ENCODE measurements at places on chromosomes 4 and X. TPM values are rescaled to one million over a fixed set of nuclear protein-coding genes. Genes with fewer than 3 reads are reported as not detected.

GRCh38 chr4:5759236-5760075, 48.5 kb downstream of the EVC start:
- DNase-seq: no peak

DNA sequence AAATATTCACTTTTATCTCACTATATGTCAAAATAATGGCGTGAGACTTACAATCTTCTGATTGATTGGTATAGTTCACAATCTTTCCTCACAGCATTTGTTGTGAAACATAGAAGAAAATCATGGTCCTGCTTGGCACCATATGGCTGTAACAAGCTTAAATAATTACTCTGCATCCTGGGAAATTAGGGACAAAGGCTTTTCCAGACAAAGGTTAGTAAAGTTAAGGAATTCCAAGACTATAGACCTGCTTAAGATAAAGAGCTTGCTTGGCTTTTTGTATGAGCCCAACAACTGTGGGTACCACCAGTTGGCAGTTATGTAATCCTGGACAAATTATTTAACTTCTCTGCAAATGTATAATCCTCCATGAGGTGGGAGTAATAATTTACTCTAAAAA, 3.4 kb upstream of the PCDH18 start:
- no peak for DNase-seq

GRCh38 chr4:123478859-123479345, 82.3 kb downstream of the SPRY1 start:
- DNase-seq: no peak

DNA sequence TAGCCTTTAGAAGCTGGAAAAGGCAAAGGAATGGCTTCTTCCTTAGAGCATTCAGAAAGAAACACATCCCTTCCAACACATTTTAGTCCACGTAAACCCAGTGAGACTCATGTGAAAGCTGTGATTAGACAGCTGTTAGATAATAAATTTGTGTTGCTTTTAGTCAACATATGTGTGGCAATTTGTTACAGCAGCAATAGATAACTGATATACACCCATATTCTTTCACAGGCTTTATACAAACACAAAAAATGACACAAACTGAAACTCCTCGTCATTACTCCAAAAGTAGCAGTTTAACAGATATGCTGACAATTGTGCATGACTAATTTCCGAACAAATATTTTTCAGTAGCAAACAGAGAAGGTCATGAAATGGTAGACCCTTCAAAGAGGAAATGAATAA, 65.3 kb downstream of the ANTXR2 start:
- no peak for DNase-seq

- peak; percentile 43 for DNase-seq
These were observed 4.9 kb upstream of the TXK start for GRCh38 chr4:48138936-48139335.

DNA sequence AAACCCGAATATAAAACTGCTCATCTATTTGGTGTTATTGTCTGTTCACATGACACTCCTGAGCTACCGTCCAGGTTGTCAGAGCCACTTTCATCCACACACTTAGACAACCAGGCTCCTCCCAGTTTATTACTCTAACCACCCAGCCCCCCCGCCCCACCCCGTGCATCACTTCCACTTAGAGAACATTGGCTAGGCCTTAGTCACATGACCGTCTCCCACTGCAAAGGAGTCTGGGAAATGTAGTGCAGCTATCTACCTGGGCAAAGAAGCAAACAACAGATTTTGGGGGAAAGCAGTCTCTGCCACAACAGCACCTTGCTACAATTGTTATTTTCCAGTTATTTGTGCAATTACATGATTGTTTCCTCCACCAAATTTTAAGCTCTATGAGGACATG, 57.6 kb upstream of the RBPJ start:
- DNase-seq: no peak

GRCh38 chr4:186144946-186145569, 40.6 kb downstream of the FAM149A start:
- peak; percentile 43 for DNase-seq

- DNase-seq: no peak
These were observed 1995.9 kb downstream of the C4orf33 start for GRCh38 chr4:131091896-131092295.

GRCh38 chrX:119151051-119151380, 23.4 kb upstream of the KIAA1210 start:
- no peak for DNase-seq

- DNase-seq: no peak
These were observed 2.9 kb downstream of the CHST7 start for GRCh38 chrX:46576458-46576857.

DNA sequence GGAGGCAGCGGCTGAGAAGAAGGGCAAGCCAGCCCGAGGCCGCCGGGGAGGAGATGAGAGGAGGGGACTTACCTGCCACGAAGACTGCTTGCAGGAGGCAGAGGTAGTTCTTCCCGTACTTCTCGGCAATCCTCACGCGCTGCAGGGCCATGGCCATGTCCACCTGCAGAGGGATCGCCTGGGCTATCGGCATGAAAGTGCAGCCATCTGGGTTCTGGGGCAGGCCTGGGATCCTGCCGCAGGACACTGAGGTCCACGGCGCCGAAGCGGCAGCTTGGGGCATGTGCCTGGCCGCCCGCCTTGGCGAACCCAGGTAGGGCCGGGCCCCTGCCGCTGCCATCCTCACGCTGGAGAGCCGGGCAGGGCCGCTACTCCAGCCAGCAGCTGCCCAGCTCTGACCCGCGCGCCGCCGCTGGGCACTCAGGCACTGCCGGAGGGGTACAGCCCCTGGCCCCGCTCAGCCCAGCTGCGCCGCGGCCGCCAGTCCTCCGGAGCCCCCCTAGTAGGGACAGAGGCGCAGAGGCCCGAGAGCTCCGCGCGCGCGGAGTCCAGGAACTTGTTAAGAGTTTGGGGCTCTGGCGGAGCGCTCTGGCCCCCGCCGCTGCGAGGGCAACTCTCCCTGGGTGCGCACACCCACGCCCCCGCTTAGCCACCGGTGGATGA, 16.0 kb downstream of the MCF2 start:
- peak; percentile 3 for DNase-seq

- DNase-seq: no peak
These were observed 149.3 kb downstream of the ARHGEF9 start for GRCh38 chrX:63635750-63636149.

- DNase-seq: no peak
These were observed 37.4 kb downstream of the PAQR3 start for GRCh38 chr4:78901882-78902281.

- peak; percentile 16 for DNase-seq
These were observed 717 bp downstream of the EDA start for GRCh38 chrX:69616457-69617203.

DNA sequence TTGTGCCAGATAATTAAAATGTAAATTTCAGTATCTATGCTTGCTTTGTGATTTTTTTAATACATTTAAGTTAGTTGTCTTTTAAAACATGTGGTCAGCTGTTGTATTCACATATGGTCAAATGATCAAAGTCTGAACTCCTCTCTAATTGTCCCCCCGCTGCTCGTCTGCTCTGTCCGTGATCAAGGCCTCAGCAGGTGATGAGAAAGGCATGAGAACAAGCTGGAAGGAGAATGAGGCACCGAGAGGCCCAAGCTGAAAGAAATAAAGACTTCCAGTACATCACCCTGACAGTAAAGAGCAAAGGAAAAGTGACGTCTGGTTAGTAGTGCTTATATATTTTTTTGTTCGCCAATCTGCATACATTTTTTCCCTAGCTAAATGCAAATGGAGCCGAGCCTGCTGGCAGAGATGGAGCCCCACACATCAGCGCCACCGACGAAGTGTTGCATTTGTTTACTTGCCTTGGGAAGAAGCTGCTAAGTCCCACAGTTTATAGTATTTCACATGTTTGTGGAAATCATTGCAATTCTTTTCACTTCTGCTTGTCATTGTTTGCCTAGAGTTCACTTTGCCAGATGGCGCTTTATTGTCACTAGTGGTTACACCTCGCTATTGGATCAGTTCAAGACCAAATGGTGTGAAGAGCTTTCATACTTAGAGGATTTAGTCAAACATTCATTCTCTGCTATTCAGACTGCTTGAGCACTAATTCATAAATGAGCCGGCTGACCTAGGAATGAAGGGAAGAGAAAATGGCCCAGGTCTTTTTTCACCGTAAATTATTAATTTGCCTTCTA, 181.5 kb downstream of the ZIC3 start:
- no peak for DNase-seq

DNA sequence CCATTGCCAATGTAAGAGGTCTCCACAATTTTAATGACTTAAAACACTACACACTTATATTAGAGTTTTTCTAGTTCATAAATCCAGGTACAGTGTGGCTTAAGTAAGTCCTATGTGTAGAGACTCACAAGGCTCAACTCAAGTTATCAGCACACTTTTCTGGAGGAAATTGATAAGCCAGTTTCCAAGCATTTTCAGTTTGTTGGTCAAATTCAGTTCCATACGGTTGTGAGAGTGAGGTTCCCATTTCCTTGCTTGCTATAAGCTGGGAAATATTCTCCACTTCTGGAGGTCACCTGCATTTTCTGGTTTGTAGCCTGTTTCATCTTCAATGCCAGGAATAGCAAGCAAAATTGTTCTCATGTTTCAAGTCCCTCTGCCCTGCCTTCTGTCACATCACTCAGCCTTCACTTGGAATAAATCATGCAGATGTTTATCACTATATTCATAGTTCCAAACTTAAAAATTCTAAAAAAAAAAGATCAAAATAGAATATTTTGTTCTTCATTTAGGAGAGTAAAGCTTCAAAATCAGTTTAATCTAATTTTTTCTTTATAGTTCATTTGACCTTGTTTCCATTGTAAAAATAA, 1137.5 kb upstream of the INTU start:
- no peak for DNase-seq

DNA sequence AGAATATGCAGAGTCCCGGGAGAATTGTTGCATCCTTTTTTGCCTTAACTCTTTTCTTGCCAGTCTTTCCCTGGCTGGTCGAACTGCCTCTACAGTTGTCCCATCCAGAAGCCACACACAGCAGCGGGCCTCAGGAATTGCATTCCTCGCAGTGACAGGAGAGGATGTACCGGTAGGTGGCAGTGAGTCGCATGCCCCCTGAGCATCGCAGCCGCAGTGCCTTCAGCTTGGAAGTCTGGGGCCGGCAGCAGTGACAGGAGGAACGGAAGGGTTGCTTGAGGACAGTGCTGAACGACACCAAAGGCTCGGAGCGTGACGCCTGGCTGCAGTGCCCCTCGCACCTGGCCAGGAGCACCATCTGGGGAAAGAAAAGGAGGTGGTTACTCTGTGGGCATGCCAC, 23.5 kb downstream of the NDP start:
- peak; percentile 50 for DNase-seq

- DNase-seq: no peak
These were observed 2.5 kb upstream of the DGAT2L6 start for GRCh38 chrX:70174754-70175153.

- no peak for DNase-seq
These were observed 24.1 kb upstream of the SOD3 start for GRCh38 chr4:24771241-24771640.

GRCh38 chr4:99945718-99946355, 581 bp downstream of the DNAJB14 start:
- DNase-seq: no peak

- DNase-seq: peak; percentile 31
These were observed 291 bp upstream of the NBDY start for GRCh38 chrX:56728752-56729151.

GRCh38 chrX:68631336-68631735, 16.1 kb upstream of the STARD8 start:
- DNase-seq: no peak

DNA sequence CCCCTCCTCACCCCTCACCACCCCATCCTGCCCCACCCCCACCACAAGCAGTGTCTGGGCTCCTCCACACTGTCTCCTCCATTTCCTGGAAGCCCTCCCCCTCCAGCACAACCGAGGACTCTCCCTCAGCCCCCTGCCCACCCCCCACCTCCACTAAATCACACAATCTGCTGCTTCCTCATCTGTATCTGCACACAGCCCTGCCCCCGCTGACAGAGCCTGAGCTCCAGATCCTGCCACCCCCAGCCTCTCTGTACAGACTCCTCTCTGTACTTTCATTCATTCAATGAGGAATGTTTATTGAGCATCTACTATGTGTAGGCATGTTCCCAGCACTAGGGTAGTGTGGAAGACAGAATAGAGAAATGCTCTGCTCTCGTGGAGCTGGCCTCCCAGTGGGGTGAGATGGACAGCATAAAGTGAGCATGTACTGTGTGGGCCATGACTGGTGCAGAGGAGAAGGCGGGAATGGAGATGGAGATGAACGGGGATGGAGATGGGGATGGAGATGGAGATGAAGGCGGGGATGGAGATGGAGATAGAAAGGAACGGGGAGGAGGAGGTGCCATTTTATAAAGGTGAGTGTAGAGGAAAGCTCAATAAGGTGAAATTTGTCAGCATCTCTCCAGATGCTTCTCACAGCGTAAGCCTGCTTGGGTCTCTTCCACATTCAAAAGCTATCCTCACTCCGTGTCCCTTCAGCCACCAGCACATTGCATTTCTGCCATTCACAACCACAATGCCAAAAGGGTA, 2.5 kb upstream of the PPP2R2C start:
- no peak for DNase-seq

GRCh38 chr4:86558797-86559196, 35.3 kb upstream of the PTPN13 start:
- no peak for DNase-seq

- DNase-seq: no peak
These were observed 63.5 kb upstream of the MAOA start for GRCh38 chrX:43592597-43592996.

- DNase-seq: no peak
These were observed 66.9 kb upstream of the GRID2 start for GRCh38 chr4:92236877-92237276.

DNA sequence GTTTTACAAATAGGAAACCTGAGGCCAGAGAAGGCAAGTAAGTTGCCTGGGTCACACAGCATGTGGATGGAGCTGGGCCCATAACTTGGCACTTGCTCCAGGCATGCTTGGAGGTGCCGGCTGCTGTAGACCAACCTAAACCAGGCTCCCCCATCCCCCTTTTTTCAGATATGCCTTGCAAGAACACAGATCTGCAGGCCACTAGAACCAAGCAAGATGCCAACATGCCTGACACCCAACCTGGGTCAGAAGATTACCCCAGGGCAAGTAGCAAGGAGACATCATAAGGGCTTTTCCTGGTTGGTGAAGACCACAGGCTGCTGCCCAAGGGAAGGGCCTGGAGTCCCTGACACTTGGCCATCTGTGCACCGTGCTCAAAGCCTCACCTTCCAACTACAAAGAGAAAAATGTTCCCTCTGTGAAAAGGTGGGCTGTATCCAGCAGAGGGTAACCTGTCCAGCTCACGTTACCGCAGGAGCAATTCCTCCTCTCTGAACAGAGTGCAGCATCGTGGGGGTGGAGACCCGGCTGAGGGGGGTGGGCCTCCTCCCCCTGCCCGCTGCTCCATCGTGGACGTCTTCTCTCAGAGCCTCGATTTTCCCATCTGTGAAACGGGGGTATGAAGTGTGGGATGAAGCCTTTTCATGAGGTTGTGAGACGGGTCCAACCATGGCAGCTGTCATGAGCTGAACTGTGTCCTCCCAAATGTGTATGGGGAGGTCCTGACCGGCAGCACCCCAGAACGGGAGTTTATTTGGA, 23.0 kb downstream of the HMX1 start:
- no peak for DNase-seq

Gene SUPT20HL2
- total RNA-seq: not detected

Gene ANXA3
- total RNA-seq: 0.49 TPM

Gene CFAP99
- total RNA-seq: not detected

Gene PDCL2
- total RNA-seq: not detected

Gene PAGE4
- total RNA-seq: not detected

Gene SSX4
- total RNA-seq: not detected

Gene GYPE
- not detected for total RNA-seq

Gene SYTL4
- not detected for total RNA-seq

All from activated CD4-positive, alpha-beta T cell treated with anti-CD3 and anti-CD28 coated beads for 36 hours (primary cell).